AG08395 (cell line): ENCODE measurements at places on chromosomes 13 and 19.
A peak's percentile ranks its signal among the peaks of the same experiment; 100 is the strongest.

DNA sequence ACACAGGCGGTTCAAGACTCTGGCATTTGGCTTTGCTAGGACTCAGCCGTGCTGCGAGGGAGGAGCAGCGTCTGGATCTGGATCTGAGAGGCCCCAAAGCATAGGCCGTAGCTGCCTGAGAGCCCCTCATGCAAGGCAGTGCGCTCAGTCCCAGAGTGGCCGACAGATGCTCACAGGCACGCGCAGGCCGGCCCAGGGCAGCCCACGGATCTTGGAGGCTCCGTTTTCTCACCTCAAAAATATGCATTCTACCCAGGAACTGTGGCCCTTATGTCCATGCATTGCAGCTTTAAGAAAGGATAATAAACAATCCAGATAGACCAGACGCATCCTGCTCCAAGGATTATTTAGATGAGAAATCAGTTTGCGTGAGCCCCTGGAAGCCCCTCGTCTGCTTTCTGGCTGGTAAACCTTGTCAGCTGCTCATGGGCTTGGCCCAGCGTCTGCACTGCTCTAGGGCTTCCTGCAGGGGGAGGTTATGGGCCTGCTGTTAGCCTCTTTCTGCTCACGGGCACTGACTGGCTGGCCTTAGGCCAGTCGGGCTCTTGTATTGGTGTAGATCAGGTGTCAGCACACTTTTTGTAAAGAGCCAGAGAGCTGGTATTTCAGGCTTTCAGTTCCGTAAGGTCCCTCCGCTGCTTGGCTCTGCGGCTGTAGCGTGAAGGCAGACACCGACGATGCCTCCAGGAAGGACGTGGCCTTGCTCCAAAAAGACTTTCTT lies 24.2 kb downstream of the TEX29 start:
- DNase-seq, result peak; percentile 38

DNA sequence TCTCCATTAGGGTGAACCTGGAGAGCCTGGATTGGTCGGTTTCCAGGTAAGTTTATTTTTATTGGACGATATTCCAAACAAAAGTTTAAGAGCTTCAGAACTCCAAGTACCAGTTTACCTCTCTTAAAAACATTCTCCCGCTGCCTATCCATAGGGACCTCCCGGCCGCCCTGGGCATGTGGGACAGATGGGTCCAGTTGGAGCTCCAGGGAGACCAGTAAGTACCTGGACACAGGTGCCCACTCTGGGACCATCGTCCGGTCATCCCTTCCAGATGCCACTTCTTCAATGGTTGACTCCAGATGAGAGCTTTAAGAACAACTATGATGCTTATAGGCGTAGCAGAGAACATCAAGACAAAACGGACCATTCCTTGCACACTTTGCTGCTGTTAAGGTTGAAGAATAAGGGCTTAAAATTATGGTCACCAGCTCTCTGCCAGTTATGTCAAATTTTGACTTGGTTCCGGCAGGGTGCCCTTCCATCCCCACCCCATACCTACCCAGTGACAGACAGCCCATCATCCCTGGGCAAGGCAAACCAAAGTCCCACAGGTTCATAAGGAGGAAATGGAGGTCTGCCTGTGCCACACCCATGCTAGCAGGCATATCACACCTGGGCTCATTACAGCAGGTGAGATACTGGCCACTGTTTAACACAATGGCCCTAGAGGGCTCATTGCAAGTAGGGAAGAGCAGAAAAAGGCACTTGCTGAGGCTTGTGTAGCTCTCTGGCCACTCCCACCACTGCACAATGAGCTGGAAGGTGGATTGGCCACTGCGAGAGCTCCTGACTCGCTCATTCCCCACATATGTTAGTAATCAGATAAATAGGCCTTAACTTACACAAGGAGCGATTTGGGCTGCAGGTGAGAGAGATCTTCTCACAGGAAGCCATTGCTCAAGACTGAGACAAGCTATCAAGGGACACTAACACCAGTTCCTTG lies 123.6 kb downstream of the COL4A2 start:
- no peak for DNase-seq

- no peak for DNase-seq
Observed at GRCh38 chr19:50546527-50547221, 21.6 kb downstream of the LRRC4B start.

DNA sequence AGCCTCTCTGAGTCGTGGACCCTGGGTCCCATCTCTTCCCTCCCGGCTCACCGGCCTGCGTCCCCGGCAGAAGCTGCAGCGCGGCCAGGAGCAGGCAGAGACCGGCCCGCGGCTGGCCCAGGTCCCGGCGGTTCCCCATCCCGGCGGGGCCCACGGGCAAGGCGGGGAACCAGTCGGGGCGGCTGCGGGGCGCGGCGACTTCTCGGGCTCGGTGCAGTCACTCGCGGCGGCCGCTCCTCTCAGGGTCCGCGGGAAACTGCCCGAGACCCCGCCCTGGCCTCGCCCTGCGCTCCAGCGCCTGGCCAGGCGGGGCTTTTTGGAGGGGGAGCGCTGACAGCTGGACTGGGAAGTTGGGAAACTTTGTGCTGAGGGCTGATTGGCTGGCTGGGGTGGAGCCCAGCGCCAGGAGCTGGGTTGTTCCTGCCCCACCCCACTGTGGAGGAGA lies at the start of gene COL5A3:
TSS of gene COL5A3 (minus strand) at position 258 of the 445 bp plus-strand sequence. CDS start at position 139, 119 bp downstream.
- DNase-seq, result peak; percentile 88

GRCh38 chr13:100464006-100464405 lies 124.6 kb downstream of the GGACT start:
- no peak for DNase-seq

DNA sequence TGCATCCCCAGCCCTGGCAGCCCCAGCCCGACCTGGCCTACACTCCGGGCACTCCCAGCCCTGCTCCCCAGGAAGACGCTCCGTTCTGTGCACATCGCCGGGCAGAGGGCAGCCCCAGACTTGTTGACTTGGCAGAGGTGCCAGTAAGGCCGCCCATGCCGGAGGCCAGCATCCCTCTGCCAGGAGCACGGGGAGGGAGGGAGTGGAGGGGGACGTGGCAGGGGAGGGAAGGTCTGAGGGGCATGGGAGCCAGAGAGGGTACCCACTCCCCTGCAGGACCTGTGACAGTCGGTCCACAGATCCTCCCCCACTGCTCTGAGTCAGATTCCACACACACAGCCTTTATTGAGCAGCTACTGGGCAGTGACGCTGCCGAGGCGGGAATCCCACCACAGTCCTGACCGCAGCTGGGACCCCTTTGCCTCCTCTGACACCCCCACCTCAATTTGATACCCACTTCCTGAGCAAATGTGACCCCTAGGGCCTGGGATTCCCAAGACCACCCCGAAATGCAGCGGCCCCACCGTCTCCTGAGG lies 1.9 kb upstream of the NKPD1 start:
- no peak for DNase-seq
